ENCODE measurements at places on chromosomes 12 and 14.

DNA sequence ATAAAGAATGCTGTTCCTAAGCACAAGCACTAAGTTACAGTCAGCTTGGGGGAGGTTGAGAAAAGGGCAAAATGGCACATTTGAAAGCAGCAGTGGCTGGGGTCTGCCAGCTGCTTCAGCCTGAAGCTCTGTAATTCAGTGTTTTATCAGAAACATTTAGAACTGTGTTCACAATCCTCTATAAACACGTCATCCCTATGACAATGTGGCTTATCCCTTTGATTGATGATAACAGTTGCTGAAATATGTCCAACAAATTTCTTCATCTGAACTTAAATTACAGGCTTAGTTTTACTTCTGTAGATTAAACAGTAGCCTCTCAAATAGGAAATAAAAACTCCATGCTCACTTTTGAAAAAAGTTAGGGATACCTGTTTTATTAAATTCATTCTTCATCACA lies 108.8 kb downstream of the VEZT start:
- DNase-seq: no peak

- DNase-seq: no peak
Measured at GRCh38 chr12:91194500-91194899, 11.9 kb upstream of the DCN start.

DNA sequence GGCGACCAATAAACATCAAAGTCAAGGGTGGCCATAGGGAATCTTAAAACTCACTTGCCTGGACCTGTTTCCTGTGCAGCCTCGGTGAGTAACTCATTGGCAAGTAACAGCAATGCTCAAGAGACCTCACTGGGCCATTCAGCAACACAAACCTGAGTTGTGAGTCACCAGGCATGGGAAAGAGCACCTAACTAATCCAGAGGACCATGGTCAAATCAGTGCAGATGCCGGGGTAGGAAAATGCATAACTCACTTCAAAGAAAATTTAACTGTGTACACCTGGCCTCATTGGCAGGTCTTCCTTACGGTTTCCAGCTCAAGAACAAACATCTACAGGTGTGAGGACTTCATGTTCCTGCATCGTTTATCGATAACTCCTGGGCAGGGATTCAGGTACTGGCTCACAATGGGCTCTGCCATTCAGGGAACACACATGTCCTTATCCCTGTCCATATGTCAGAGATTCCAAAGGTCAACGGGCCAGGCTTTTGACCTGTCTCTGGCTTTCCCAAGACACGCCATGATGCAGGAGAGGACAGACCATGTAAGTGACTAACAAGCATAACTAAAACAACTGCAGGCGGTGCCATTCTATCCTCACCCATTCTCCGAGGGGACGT lies 211.8 kb downstream of the ANO2 start:
- DNase-seq: no peak

- no peak for DNase-seq
Measured at GRCh38 chr12:80314741-80315140, 129.3 kb upstream of the PTPRQ start.

All from activated CD4-positive, alpha-beta T cell treated with anti-CD3 and anti-CD28 coated beads for 24 hours (primary cell).